Activated CD4-positive, CD25-positive, alpha-beta regulatory T cell treated with anti-CD3 and anti-CD28 coated beads, Interleukin-2, amount 50 U/mL, for 24 hours (primary cell): ENCODE measurements at places on chromosomes 3 and 15.

DNA sequence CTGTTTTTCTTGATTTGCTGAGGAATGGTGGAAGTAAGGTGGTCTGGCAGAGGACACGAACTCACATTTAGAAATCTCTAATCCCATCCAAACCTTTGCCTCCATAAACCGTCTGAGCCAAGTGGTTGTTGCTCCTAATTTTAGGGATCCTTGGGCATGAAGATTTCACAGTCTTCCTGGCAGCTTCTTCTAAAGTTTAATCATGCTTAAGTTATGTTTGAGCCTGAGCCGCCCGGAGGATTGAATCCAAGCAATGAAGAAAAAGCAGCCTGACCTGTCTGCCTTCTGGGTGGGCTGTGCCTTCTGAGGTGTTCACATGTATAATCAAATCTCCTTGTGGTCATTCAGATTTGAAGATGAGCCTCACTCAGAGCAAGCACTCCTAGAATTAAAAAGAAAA is 249.0 kb downstream of the CD47 start:
- ATAC-seq: no peak

GRCh38 chr3:129625072-129625874 is 18.8 kb upstream of the PLXND1 start:
- ATAC-seq: no peak

DNA sequence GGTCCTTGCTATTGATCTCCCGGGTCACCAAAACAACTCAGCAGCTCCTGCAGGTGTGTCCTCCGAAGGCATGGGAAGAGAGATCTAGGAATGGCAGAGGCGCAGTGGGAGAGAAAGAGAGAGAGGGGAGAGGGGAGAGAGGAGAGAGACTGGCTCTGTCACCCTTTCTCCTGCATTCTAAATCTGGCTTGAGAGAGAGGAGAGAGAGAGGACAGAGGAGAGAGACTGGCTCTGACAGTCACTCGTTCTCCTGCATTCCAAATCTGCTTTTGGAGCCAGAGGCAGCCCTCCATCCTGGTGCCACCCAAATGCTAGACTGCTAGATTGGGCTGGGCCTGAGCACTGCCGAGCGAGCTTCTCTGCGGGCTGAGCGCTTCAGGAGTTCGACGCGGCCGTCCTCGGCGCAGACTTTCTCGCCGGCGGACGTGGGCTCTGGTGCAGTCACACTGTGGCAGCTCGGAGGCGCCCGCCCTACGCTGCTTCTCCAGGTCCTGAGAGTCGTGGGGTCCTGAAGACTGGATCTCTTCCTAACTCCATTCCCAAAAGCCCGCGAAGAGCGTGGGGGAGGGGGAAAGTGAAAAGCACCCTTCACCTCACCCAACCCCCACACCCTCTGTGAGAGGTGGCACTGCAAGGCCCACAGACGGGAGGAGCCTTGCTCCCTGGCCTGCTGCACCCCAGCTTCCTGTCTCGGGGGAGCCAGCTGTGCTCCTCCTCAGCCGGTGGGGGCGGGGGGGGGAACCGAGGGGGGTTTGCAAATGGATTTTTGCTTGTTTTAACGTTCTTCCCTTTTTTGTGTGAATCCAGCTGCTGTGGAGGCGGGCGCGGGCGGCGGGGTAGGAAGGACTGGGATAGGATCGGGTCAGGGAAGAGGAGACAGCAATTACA is 222.3 kb downstream of the MEIS2 start:
- no peak for ATAC-seq

- no peak for ATAC-seq
Observed at GRCh38 chr3:113985541-113985940, 37.7 kb downstream of the ZDHHC23 start.

DNA sequence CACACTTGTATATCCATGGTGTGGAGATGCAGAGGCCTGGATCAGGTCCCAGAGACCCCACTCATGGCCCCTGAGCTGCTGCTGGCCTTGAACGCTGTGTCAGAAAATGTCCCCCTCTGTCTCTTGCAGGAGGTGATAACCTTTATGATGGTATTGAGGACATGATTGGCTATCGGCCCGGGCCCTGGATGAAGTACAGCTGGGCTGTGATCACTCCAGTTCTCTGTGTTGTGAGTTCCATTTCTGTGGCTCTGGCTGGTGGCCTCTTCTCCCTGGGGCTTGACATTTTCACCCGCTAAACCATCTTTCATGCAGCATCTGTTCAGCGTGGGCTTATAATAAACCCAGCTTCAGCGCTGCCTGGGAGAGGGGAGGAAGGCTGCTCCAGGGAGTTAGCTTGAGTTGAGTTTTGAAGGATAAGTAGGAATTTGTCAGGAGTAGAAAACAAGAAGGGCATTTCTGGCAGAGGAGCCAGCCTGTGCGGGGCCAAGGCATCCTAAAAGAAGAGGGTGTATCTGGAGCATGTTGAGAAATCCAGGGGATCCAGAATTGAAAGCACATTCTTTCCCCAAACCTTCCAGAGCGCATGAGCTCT is 61.1 kb downstream of the GRIP2 start:
- ATAC-seq: no peak

GRCh38 chr3:9716801-9717555 is 13.3 kb downstream of the CPNE9 start:
- no peak for ATAC-seq

DNA sequence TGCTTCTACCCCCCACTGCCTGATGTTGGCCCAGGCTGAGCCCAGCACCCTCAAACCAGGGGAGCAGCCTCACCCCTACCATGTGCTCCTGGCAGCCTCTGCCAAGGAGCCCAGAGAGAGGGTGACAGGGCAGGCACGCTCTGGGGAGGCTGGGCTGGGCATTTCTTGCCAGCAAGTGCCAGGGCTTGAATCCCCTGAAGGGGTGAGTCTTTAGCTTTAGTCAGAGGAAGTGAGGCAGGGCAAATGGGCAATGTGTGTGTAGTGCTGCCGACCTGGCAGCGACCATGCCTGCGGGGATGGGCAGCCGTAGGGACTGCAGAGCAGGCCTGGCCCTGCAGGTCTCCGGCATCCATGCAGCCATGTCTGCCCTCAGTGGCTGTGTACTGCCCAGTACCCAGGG is 18.1 kb downstream of the DUSP7 start:
- no peak for ATAC-seq

GRCh38 chr3:129370248-129370964 is 58.0 kb downstream of the EFCAB12 start:
- ATAC-seq: no peak

DNA sequence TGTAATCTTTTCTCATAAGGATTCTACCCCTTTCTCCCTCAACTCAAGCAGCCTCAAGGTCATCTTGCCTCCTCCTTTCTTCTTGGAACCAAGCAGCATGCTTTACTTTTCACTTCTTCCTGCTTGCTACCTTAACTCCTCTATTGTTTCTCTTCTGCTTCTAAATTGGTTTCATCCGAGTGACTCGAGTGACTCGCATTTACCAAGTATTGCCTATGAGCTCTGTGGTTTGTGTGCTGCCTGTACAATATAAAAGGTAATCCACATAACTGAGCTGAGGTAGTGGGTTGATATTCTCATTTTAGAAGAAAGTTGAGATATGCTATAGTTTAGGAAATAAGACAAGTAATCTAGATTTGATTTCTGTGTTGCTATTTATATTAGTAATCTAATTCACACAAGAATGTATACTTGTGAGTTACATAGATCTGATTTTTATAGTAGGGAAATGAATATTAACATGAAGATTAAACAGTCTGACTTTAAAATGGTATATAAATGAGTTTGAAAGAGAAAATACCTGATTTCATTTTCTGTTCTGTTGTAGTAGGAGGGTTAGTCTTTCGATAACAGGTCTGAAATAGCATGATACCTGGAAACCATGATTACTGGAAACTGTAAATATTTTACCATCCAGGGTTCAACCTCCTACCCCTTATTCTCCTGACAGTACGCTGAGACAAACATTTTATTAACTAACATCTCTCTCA is 5.5 kb downstream of the HHLA2 start:
- ATAC-seq: peak; percentile 76

DNA sequence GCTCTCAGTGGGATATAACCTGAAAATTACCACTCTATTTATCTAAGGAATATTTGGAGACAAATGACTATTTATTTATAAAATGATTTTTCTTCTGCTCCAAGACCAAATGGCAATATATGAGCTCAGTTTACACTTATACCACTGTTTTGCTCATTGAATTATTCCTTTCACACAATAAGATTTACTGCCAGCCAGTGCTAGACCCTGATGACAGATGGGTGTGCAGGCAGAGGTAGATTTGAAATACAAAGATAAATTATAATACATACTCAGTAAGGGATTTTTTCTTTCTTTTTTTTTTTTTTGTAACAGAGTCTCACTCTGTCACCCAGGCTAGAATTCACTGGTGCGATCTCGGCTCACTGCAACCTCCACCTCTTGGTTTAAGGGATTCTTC is 980.3 kb downstream of the EPHA3 start:
- ATAC-seq: no peak

DNA sequence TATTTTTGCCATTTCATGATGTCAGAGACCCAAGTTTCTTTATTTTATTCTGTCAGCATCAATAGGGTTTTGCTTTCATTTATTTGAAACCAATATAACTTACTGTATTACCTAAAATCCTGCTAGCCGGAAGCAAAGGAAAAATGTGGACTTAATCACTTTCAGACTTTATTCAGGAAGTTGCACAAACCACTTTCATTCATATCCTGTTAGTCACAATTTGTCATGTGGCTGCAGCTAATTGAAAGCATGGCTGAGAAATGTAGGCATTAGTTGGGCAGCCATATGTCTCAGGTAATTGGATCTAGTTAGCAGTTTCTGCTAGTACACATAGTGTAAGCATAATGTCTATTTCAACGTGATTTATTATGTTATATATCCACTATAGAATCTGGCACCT is 462.3 kb upstream of the SGO1 start:
- ATAC-seq: no peak

DNA sequence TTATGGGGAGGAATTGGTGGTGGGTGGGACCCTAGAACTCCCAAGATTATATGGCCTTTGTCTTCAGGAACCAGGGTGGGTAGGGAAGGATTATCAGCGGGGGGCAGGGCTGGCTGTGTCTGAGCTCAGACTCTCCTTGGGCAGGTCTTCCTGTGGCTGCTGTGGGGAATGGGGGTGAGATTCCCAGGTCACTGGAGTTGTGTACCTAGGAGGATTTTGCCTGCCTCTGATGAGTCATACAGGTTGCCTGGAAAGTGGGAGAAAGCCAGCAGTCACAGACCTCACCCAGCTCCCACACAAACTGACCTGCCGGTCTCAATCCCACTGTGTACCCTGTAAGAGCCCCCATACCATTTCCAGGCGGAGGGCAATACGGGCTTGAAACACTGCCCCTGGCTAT is 209.9 kb upstream of the CNTN3 start:
- no peak for ATAC-seq

GRCh38 chr3:134903837-134904236 is 108.8 kb downstream of the EPHB1 start:
- ATAC-seq: no peak

DNA sequence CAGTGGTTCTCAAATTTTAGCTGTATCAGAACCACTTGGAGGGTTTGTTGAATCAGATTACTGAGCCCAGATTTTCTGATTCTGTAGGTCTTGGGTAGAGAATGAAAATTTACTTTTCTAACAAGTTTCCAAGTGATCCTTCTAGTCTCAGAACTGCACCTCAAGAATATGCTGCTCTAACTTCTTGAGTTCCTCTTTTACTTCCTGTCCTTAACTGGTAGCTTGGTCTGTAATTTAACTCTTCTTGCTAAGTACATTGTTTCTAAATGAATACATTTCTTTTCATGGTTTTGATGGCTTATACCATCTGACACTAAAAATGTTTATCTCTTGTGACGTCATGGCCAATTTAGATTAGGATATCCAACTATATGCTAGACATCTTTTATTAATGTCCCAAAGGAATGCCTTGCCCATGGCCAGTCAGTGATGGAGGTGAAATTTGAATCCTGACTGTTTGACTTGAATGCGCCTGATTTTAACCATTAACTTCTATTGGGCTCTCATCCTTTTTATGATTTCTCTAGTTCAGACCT is 262.6 kb upstream of the NAALADL2 start:
- no peak for ATAC-seq

GRCh38 chr3:123642182-123642956 is 57.5 kb upstream of the HACD2 start:
- peak; percentile 47 for ATAC-seq

- ATAC-seq: no peak
Observed at GRCh38 chr3:17213102-17213501, 328.3 kb downstream of the PLCL2 start.

GRCh38 chr3:113117511-113118234 is 93.7 kb upstream of the BOC start:
- no peak for ATAC-seq

DNA sequence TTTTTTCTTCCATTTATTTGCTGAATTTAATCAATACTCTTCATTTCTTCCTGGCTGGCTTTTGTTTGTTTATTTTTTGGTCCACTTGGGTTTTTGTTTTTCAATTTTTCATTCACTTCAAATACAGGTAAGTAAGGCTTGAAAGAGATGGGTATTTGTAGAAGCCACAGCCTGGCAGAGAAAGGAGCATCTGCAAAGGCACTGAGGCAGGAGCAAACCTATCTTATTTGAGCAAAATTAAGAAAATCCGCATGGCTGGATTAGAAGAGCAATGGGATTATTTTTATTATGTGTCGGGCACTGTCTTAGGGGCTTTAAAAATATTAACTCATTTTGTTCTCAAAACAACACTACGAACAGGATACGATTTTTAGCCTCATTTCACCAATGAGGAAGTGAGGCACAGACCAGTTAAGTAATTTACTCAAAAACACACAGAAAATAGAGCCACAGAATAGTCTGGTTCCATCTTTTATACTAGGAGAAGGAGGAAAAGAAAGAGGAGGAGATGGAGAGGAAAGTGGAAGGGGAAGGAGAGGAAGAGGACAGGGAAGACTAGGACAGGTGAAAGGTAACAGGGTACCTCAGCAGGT is 35.1 kb upstream of the CCDC80 start:
- no peak for ATAC-seq

DNA sequence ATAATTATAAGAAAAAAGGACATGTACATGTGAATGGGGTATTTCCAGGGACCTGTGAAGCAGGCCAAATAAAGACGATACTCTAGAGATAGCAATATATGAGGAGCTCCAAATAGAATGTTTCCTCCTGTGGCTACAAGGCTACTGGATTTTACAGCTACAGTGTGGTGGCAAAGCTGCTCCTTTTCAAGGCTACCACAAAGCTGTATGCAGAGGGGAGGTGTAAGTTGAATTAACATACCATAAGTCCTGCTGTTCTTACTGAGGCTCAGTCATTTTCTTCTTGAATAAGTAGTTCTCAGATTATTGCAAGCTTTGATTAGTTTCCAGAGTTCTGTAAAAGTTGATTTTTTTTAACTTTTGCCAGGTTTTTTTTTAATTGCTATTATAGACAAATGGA is 1184.6 kb upstream of the EPHA6 start:
- no peak for ATAC-seq

DNA sequence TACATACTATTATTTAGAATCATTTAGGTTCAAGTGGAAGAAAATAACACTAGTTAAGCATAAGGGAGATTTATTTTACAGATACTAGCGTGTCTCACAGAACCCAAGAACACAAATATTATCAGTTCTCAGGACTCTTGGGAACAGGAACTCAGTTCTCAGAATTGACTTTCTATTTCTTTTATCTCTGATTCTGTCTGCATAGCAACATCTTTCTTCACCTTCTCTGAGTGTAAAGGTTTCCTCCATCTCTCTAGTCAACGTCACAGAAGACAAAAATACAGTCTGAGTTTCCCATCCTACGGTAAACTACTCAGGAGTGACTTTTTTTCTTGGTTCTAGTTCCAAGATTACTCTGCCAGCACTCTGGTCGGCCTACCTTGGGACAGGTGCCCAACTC is 220.0 kb downstream of the SV2B start:
- peak; percentile 85 for ATAC-seq

GRCh38 chr3:54764911-54765310 is 162.9 kb downstream of the LRTM1 start:
- ATAC-seq: no peak

GRCh38 chr3:136332776-136333175 is 82.6 kb downstream of the PCCB start:
- ATAC-seq: no peak

GRCh38 chr3:149941946-149942345 is 28.7 kb downstream of the PFN2 start:
- ATAC-seq: no peak
